ENCODE measurements at places on chromosomes 1 and 21. TPM values are rescaled to one million over a fixed set of nuclear protein-coding genes. Genes with fewer than 3 reads are reported as not detected.

KLHDC7A gene
- total RNA-seq = 14.3 TPM

PRAMEF9 gene
- not detected for total RNA-seq

PRAMEF25 gene
- not detected for total RNA-seq

GRCh38 chr21:25313829-25314228 lies 293.5 kb downstream of the MRPL39 start:
- no peak for DNase-seq

GRCh38 chr1:147651466-147651865 lies 18.9 kb downstream of the ACP6 start:
- no peak for DNase-seq

GRCh38 chr1:201284636-201285035 lies 1.3 kb downstream of the PKP1 start:
- DNase-seq = no peak

GRCh38 chr1:96554364-96554763 lies 167.2 kb upstream of the PTBP2 start:
- no peak for DNase-seq

DNA sequence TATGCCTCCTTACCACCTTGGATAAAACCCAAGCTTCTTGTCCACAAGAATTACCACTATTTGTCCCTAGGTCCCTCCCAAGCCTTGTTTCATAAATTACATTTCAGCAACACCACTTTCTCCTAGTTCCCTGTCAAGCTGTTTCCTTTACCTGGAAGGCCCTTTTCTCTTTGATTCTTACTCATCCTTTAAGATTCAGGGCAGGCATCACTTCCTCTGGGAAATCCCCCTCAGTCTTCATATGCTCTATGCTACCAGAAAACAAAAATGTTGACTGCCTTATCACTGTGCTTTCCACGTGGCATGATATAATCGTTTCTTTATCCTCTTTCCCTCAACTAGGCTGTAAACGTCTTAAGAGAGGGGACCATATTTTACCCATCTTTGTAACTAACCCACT lies 102.7 kb downstream of the LYST start:
- DNase-seq = no peak

DNA sequence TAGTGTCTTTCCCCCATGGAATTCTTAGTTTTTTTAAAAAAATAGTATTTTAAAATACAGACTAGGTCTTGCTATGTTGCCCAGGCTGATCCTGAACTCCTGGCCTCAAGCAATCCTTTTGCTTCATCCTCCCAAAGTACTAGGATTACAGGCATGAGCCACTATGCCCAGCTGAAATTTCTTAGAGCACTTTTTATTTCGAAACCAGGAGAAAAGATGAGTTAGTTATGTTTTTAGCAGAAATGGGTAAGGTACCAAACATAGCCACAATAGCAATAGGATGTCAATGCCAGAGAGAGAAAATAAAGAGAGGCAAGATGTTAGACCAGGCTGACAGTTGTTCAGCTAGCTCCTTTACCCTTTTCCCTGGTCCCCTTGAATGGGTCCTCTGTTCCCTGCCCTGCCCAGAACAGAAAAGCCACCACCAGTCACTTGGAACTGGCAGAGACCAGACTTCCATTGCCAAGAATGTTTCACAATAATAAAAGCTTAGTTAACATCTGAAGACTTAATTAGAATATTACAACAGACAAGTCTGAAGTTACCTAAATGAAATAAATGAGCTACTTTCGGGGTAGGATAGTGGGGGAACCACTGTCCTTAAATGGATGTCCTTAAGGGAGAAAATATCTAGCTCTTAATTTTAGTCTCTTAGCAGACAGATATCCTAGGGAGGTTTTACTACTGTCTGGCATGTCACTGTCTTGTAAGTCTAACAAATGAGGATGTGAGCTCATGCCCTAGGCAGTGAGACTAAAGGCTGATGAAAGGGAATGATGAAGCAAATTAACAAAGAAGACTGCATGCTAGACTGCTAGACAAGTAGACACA lies 54.3 kb downstream of the ABL2 start:
- peak; percentile 48 for DNase-seq
